ENCODE measurements at places on chromosomes 12 and 14.

DNA sequence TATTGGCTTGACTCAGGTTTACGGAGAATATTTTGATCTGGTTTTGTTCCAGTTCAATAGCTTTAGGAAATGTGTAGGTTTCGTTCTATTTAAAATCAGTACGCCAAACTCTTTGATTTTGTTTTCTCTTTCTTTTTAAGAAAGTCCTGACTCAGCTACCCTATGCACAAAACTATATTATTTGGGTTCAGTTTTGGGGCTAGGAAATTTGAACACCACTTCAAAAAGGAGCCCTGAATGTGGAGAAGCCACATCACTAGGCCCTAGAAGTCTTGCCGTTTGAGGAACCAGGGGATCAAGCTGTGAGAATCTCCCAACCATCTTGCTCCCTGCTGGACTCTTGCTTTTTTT is 168.2 kb upstream of the BCL2L14 start:
- DNase-seq: no peak

DNA sequence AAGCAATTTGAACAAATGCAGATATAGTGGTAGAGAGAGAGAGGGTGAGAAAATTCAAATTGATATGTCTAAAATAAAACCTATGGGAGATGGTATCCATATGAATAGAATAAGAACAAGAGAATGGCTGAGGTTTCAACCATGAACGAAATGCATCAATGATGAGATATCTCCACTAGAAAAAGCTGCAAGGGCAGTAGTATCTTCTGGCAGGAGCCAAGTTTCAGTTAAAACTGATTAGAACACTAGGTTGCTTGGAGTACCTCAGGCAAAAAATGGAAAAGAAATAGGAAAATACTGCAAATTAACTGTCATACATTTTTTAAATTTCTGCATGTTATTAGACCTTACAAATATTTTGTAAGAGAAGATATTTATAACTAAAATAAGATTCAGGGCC is 151.3 kb downstream of the ANKS1B start:
- no peak for DNase-seq

- no peak for DNase-seq
Observed at GRCh38 chr12:96258104-96258961, 64.2 kb downstream of the ELK3 start.

- DNase-seq: no peak
Observed at GRCh38 chr12:2997989-2998670, 38.9 kb downstream of the TEAD4 start.

- peak; percentile 12 for DNase-seq
Observed at GRCh38 chr14:70640938-70641547, 673 bp upstream of the TTC9 start.

- DNase-seq: peak; percentile 56
Observed at GRCh38 chr14:50954811-50955372, 10.6 kb upstream of the PYGL start.

DNA sequence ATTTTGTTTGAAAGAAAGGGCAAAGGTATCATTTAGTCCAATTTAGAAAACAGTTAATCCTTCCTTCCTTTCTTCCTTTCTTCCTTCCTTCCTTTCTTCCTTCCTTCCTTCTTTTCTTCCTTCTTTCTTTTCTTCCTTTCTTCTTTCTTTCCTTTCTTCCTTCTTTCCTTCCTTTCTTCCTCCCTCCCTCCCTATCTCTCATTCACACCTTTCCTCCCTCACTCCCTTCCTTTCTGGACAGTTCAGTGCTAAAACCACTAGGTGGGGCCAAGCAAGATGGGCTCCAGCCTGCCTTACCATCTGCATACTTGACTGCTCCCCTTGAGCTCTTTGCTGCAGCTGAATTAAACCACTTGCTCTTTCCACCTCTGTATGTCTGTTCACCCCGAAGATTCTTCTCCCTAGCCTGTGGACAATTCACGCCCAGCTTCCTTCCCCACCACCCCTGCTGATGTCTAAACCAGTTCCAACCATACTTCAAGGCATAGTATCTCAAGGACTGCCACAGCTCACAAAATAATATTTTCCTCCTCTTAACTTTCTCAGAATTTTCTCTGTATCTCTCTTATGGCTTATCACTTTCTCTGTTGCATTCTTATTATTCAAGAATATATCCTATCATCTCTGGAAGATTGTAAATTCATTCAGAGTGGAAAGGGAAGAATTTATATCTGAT is 78.0 kb downstream of the DBX2 start:
- DNase-seq: peak; percentile 11

GRCh38 chr14:90560991-90561390 is 164.2 kb downstream of the CALM1 start:
- no peak for DNase-seq

DNA sequence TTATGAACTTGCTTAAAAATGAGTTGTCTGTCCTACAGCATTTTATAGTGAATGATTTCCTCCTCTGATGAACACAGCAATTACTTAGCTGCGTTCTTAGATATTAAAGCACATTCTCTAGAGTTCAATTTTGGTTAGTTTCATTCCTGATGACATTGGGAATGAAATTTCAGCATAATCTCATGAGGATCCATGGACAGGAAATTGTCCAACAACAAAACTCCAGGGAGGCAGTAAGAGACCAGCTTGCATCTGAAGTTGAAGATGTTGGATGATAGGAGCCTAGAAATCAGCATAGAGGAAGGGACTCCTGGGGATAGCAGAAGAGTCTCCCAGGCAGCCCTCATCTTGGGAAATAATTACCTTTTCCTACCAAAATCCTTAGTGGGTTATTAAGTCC is 128.7 kb upstream of the RAP1B start:
- no peak for DNase-seq

- DNase-seq: no peak
Observed at GRCh38 chr12:5947006-5947405, 1.9 kb upstream of the ANO2 start.

GRCh38 chr12:53345486-53346188 is 9.5 kb upstream of the SP7 start:
- no peak for DNase-seq

GRCh38 chr14:95609398-95609990 is 74.6 kb downstream of the GLRX5 start:
- peak; percentile 36 for DNase-seq

GRCh38 chr14:71625175-71625574 is 307.1 kb upstream of the RGS6 start:
- no peak for DNase-seq

GRCh38 chr14:69464829-69465228 is 19.7 kb upstream of the PLEKHD1 start:
- no peak for DNase-seq

DNA sequence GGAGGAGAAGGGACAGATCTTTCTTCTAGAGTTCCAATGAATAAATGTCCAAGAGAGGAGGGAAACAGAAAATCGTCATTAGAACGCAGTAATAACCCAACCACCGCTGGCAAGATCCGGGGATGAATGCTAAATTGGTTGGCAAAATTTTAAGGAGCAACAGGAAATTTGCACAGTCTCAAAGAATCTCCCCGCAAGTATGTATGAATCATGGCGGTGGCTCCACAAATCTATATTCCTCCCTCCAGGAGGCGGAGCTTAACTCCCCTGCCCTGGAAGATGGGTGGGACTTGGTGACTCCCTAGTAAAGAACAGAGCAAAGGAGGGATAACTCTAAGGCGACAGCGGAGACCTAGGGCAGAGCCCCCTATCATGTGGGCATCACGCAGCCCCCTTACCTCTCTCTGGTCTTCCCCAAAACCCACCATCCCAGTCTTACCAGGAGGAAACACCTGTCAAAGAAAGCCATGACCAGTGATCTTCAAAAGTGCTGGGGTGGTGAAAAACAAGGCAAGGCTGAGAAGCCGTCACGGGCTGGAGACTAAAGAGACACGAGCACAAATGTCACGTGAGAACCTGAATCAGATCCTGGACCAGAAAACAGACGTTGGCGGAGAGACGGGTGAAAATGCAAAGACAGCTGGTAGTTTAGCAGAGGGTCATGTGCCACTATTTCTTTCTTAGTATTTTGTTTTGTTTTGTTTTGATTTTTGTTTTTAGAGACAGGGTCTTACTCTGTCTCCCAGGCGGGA is 125.8 kb downstream of the NCOR2 start:
- no peak for DNase-seq

- DNase-seq: no peak
Observed at GRCh38 chr12:58169826-58170225, 228.5 kb downstream of the ATP23 start.

GRCh38 chr12:75606956-75607355 is 95.5 kb upstream of the KRR1 start:
- no peak for DNase-seq

GRCh38 chr12:63944586-63945228 is 100.2 kb downstream of the SRGAP1 start:
- DNase-seq: peak; percentile 18

GRCh38 chr12:124442772-124443445 is 124.5 kb downstream of the NCOR2 start:
- no peak for DNase-seq

- no peak for DNase-seq
Observed at GRCh38 chr12:55673638-55674037, 34.1 kb downstream of the ITGA7 start.

GRCh38 chr12:64545081-64545382 is 65.3 kb upstream of the RASSF3 start:
- no peak for DNase-seq

- DNase-seq: no peak
Observed at GRCh38 chr14:49920935-49921334, 28.1 kb downstream of the ARF6 start.

GRCh38 chr12:69546693-69547438 is 38.4 kb upstream of the CCT2 start:
- DNase-seq: no peak

DNA sequence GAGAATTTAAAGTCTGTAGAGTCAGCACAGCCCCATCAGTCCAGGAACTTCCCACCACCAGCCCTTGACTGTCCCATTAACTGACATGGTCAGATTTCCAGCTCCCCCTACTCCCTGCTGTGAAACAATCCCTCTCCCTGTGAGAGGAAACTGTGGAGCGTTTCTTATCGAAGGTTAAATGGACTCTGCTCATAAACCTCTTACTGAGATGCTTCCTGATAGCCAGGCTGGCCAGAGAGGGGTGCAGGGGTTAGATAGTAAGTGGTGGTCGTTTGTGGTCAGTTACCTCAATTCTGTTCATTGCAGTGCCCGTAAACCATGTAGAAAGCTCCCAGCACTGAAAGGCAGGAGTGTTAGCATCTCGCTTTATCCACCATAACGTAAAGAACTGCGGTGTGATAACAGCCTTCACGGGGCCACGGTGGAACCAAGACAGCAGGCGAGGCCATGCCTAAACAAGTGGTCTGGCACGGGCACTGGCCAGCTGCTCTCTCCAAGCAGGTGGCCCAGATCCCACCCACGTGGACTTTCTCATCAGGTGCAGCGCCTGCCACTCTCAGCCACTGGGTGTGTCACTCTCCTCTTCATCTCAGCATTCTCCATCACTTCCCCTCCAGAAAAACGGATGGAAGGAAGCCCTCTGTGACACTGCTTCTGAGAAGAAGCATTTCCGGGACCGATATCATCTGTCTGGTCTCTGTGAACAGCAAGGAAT is 102.2 kb downstream of the FBXL14 start:
- no peak for DNase-seq

- no peak for DNase-seq
Observed at GRCh38 chr12:6234906-6235305, 34.7 kb downstream of the CD9 start.

DNA sequence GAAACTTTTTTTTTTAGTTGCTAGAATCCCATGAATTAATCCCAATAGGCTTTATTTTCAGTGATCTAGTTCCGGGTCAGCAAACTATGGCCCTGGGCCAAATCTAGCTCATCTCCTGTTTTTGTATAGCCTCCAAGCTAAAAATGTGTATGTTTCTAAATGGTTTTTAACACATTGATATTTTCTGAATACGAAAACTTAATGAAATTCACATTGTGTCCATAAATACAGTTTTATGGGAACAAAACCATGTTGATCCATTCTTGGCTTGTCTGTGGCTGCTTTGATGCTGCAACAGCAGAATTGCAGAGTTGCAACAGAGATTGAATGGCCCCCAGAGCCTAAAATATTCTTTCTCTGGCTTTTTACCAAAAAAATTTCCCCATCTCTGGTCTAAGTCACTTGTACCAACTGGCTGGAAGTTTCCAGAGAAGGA is 47.5 kb downstream of the ZNF664 start:
- DNase-seq: no peak

DNA sequence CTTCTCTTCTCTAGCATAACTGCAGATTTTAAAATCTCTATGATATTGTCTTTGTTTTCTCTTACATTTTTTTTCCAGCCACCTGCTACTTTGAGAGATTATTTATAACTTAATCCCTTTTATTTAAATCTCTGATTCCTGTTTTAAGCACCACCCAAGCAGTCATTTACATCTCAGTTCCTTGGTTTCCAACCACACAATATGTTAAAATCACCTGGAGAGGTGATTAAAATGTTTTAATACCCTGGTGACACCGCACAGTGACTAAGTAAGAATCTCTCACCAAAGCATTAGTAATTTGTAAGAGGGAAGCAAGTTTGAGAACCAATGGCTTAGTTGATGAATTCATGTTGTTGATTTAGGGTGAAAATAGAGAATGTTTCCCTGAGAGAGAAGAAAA is 849.8 kb downstream of the TMTC2 start:
- no peak for DNase-seq

DNA sequence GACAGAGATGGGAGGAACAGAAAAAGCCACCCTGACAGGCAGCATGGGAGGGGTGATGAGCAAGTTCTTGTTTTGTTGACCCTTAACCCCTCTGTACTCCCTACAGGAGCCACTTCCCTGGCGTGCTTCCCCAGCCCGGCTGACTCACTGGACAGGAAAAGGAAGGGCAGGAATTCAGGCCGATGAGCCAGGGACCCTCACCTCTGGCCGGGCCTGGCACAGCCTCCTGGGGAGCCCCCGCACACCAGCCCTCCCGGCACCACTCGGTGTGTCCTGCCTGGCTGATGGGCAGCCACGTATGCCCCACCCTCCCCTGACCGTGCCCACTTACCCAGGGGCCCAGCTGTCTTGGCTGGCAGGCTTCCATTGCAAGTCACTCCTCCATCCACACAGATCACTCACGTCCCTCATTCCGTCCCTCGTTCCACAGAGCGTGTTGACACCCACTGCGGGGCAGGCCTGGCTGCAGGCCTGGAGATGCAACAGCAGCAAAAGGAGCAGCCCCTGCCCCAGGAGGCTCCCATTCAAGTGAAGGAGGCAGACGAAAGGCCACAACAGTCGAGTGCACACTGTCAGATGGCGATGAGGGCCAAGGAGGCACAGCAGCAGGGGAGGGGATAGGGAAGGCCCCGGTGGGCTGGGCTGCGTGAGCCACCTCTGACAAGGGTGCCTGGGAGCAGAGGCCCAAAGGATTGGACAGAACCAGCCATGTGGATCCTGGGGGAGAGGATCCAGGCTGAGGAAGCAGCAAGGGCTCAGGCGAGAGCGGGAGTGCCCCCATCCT is 19.7 kb upstream of the CD9 start:
- no peak for DNase-seq

Measured in HuH-7 (cell line).